Fibroblast of skin of back (primary cell): ENCODE measurements at places on chromosomes 5 and 9.

DNA sequence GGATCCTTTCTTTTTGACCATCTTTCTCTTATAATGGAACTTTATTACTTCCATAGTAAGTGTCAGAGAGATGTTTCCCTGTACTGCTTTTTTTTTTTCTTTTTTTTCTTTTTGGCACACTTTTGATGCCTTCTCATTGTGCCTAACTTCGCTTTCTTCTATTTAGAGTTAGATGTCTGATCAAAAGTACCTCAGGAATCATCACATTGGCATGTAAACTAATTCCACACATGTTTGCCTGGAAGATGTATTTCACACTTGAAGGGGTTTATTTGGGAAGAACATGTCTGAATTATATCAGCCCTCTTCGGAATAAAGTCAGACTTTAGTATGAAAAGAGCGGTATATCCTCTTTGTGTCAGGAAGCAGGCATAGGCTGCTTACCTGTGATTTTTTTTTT lies 35.1 kb downstream of the SMARCA2 start:
- peak; percentile 23 for DNase-seq

- DNase-seq: peak; percentile 9
These were observed 2.2 kb downstream of the CPEB4 start for GRCh38 chr5:173890195-173890991.

DNA sequence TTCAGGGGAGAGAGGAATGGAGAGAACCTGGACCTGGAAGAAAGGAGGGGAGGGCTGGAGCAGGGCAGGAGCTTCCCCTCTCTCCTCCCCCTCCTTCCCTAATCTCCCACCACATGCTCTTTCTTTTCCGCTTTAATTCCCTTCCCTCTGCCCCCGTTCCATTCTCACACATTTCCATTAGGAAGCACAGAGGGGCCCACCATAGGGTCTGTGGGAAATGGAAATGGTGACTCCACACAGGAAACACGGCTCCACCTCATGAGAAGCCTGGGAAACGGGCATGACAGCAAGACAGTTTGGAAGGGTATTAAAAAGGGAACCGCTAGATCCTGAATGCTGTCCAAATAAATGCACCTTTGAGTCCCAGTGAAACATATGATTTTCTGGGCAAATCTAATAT lies 64.9 kb upstream of the ENTREP1 start:
- no peak for DNase-seq

DNA sequence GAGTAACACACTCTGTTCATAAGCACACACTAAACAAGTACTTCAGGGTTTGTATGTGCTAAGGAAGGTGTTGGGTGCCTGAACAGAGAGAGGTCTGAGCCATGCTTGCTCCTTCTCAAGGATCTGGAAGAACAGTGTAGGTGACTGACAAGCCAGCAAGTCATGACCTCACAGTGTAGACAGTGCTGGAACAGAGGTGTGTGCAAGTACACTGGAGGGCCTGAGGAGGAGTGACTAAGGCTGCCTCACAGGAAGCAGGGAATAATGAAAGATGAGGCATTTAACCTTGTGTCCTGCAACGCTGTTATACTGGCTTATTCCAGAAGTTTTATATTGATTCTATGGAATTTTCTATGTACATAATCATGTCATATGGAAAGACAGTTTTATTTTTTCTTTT lies 83.9 kb downstream of the TMEM174 start:
- DNase-seq: peak; percentile 12

DNA sequence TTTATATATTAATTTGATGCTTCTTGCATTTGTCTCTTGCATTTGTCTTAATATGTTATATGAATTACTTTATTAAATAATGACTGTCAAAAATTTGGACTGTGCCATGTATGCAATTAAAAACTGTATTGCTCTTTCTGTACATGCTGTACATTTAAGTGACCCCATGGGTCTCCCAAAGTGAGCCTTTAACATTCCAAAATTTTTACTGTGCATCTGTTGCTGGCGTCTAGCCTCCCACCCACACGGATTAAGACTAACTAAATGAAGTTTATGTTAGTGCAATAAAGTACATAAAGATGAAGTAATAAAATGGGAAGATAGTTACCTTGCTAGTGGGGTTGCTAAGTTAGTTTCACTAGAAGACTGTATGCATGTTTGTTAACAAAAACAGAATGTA lies 48.5 kb downstream of the ADAMTS19 start:
- no peak for DNase-seq

DNA sequence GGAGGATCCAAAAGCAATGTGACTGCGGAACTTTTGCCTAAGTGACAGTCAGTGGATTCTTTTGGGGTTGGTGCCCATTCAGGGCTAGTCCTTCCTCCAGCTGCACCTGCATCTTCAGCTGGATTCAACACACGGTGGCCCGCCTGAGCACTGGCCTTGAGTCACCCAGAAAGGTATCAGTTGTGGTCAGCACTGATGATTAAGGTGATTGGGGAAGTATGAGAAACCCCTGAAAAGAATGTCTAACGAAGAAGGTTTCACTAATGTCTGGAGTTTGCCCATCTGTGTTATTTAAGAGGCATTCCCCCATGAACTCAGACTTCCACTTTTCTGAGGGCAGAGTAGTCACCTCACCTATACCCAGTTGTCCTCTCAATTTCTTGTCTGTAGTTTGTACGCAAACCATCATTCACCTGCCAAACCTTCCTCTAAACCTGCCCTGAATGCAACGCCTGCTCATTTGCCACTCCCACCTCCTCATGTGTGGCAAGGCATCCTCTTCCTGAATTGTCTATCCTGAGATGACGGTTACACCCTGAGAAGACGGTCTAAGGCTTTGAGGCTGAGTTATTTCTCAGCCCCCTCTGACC lies 27.2 kb downstream of the CSF2 start:
- DNase-seq: no peak

DNA sequence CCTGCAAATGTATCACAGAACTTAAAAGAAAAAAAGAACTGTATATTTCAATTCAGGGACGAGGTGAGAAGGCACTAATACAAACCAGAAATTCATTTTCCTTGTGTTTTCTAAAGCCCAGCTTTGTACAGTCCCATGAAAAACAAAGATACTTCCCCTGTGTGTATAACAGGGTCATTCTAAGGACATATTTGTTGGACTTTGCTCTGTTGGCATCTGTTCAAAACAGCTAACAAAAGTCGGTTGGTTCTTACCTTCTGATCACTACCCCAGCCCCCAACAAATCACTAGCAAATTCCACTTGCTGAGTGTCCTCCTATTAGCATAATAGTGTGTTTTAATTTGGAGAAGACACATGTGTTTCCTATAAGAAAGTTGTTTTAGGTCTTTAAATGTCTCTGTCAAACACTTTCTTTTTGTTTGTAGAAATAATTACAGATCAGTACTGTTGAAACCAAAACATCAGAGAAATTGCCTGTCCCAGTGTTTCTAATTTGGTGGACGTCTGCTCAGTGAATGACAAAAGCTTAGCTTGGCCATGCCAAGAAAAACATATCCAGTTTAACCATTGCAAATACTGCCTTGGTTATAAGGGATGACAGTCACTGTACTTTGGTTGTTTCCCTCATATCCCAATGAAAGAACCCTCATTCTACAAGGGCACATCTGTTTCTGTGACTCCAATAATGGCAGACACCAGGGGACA lies 480.5 kb downstream of the EBF1 start:
- peak; percentile 56 for DNase-seq

DNA sequence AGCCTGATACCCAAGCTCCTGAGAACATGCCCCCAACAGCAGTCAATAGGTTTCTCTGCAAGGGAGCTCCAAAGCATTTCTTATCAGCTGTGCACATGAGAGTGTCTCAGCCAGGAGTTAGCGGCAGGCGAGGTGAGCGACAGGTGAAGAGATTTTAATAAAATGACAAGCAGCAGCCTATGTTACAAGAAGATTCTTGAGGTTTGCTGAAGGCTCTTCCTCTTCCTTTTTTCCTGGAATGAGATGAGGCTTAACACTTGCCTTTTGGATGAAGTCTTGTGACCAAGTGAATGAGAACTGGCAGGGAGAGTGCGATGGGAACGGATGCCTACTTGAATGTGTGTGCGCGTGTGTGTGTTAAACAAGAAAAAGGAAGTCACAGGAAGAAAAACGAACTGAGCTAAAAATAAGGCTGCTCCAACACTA lies 76.1 kb downstream of the SHB start:
- no peak for DNase-seq

DNA sequence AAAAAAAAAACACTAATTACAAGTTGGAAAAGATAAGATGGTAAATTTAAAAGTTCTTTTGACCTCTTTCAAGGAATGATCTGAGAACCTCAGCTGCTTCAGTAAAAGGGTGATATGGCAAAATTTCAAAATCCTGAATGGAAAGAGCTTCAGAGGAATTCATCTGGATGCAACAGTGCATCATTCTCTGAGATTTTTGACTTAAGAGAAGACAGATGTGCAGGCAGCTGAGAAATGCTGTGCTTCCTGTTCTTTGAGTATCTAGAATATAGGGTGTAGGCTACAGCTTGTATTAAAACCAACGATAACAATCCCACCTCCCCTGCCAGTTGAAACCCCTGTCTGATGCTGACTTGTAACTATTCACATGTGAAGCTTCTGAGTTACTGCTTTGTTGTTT lies 6.2 kb downstream of the FRMPD1 start:
- no peak for DNase-seq

- no peak for DNase-seq
These were observed 85.0 kb upstream of the RARS1 start for GRCh38 chr5:168401226-168401625.

DNA sequence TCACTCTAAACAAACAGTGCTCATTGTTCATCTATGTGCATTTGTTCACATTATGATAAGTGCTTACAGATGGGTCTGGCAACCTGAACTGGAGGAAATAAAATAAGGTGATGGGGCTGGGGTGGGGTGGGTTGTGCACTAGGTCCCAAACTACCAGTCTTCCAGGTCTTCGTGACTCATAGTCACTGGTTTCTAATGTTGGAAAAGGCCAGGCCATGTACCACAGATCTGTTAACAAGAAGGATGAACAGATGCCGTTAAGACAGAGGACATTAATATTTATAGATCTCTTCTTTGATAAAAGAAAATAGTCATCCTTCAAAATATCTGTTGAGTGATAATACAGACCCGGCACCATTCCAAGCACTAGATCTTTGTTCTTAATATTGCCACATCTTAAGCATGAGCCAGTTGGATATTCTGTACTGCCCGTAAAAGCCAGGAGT lies 71.4 kb upstream of the STARD4 start:
- DNase-seq: peak; percentile 20

DNA sequence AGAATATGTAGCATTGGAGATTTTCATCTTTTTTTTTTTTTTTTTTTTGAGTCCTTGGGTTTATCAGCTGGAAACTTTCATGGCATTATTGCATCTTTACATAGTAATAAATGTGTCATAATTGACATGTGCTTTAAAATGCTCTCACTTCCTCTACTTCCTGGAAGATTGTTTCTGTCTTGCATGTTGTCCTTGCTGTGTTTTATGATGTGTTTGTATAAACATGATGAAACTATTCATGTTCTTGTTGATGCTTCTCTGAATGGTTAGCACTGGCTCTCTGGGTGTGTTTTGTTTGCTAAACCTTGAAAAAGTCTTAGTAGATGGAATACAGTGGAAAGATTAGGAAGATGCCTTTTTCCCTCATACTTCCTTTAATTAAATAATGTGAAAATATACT lies 87.9 kb downstream of the IQGAP2 start:
- no peak for DNase-seq

GRCh38 chr5:7348168-7348854 lies 47.6 kb upstream of the ADCY2 start:
- no peak for DNase-seq

DNA sequence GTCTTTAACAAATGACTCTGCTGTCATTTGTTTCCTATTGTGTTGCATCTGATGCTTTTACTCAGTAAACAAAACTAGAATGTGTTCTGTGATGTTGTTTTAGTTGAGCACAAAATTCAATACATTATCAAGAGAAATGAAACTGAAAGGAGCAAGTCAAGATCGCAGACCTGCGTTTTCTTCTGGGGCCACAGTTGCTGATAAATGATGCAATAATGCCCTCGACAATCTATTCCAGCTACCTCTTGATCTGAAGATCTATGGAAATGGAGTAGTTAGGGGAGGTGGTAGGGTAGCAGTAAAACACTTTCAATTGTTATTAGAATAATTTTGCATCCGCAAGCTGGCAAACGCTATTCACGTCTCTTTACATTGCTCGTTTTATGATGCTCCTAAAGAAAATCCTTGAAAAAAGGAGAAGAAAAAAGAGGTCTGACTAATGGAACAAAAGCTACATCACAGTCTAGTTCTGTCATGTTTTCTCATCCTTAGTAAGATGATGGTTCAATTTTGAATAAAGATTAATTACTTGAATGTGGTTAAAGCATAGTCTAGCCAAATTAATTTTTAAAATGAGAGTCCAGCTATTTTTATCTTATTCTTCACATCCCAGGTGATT lies 1.6 kb downstream of the ZNF366 start:
- no peak for DNase-seq

- no peak for DNase-seq
These were observed 5.4 kb downstream of the SPINK4 start for GRCh38 chr9:33245341-33245740.

DNA sequence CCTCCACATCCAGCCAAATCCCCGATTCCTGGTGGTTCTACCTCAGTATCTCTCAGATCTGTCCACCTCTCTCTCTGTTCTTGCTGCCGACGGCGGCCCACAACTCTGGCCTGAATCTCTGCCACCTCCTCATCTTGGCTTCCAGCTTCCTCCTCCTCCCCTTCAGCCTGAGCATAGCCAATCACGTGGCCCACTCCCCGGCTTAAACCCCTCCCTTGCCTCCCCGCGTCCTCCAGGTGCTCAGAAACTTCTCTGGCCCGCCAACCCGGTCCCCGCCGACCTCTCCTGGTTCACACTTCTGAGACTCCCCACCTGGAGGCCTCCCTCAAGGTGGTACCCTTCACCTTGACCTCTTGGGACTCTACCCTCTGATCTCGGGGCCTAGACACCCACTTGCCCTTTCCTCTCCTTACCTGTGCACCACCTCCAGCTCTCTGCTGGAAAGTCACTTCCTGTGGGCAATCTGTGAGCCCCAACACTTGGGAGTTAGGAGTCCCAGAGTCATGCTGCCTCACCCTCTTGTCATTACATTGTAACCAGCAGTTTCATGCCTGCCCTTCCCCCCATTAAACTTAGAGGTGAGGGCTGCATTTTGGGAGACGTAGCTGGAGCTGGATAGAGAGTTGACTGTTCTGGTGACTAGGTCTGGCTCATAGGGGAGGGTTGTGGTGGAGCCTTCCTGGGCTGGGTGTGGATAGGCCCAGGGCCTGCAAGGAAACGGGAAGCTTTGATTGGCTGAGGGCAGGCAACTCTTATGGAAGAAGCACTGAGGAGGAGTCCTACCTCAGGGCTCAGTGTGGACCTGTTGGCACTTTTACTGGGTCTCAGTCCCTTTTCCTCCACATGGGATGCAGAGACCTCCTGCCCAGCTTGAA lies 4.5 kb upstream of the SET start:
- DNase-seq: peak; percentile 77

DNA sequence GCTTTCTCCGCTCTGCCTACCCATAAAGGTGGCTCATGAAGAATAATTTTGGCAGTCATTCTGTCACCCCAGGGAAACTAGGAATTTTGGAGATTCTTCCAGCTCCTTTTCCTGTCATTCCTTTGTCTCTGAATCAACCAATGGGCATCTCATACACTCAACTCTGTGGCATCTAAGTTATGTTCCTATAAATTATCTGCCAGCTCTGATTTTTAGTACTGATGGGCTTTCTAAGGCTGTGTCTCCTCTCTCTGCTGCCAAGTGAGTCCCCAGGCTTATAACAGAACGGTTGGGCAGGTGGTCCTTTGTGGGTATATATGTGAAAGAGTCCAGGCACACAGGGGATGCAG lies 226.8 kb downstream of the NMUR2 start:
- DNase-seq: peak; percentile 49

- no peak for DNase-seq
These were observed 13.6 kb downstream of the LCN10 start for GRCh38 chr9:136729144-136729543.
